ENCODE measurements at places on chromosomes 6 and 20.

GRCh38 chr6:121925024-121925423 lies 474.4 kb upstream of the HSF2 start:
- DNase-seq = no peak

GRCh38 chr6:157289764-157290163 lies 33.6 kb downstream of the TMEM242 start:
- DNase-seq = no peak

GRCh38 chr6:118748311-118749062 lies 97.1 kb upstream of the CEP85L start:
- no peak for DNase-seq

DNA sequence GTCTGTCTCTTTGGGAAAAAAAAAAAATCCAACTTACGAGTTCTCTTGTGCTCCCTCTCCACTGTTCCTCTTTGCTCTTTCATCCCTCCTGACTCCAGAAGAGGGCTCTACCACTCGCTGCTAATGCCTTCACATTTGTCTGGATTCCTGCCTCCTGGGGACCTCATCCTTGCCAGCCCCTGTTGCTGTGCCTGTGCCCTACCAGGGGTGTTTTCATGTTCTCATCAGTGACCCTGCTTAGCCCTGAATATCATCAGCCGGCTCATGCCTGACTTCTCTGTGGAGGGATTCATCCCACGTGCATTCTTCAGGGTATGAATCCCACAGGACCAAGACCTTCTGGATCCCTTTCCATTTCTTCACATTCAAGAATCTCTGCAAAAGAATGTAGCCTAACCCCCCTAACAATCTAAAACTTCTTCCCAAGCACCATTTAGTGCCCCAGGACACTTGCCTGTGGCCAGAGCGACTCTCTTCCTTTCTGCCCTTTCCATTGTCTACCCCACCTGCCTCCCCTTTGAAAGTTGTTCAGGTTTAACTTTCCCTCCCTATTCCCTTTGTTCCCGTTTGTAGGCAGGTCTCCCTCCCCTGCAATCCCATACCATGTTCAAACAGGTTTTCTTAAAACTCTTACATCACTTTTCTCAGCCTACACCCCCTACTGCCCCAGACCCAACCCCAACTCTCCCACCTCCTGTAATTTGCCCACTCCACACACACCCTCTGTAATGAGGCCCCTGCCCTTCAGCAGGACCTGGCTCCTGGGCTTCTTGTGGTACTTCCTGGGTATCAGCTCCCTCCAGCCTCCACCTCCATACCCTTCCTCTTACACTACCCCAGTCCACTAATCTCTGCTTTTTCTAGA lies 50.2 kb downstream of the RREB1 start:
- DNase-seq = no peak

DNA sequence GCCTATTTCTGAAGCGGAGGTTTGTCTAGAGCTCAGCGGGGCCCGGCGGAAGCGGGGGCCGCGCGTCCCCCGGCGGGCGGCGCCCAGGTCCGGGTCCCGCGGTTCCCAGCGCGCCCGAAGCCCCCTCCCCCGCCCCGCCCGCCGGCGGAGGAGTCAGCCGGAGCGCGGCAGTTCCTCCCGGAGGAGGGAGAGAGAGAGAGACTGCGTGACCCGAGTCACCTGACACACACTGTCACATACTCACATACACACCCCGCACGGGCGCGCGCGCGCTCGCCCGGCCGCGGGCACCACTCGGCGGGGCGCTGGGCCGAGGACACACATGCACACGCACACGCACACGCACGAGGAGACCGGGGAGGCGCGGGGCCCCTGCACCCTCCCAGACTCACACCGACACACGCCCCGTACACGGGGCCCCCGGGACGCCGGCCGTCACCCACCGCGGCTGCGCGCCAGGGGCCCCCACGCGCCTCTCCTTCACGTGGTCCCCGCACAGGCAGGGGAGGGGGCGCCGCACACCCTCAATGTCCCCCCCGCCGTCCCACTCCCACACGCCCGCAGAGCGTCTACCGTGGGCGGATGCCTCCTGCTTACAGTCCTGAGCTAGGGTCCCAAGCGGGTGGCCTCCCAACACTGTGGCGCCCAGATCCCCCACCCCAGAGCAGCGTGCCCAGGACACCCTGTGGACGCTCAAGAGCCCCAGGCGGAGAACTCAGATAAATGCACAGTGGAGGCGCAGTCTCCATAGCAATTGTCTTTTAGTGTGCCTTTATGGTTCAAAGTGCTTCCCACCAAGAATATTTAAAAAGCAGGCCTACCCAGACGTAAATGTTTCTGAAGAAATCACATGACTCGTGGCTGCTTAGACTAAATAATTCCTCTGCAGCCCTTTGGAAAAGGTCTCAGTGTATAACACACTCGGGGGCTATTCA lies at the start of gene RRAGD:
TSS of gene RRAGD (minus strand) at position 203 of the 935 bp plus-strand sequence. CDS start 280 bp downstream, outside the sequence.
- DNase-seq = no peak

Data from pulmonary artery endothelial cell (primary cell).